ENCODE measurements at places on chromosomes 3 and 15.

DNA sequence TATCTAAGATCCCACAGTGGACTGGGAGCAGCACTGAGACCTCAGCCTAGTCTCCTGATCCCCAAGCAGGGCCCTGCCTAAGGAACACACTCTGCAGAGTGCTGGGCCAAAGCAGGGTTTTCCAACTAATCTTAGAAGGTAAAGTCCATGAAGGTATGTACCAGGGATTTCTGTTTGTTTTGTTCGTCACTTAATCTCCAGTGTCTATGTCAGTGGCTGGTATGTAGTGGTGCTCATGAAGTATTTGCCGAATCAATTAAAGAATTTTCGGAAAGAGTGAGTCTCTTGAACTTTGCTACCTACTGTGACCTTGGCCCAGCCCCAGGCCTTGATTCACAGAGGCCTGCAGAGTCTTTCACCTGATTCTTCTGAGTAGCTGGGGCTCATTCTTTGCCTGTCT is 1.7 kb downstream of the DUOX1 start:
- no peak for DNase-seq

DNA sequence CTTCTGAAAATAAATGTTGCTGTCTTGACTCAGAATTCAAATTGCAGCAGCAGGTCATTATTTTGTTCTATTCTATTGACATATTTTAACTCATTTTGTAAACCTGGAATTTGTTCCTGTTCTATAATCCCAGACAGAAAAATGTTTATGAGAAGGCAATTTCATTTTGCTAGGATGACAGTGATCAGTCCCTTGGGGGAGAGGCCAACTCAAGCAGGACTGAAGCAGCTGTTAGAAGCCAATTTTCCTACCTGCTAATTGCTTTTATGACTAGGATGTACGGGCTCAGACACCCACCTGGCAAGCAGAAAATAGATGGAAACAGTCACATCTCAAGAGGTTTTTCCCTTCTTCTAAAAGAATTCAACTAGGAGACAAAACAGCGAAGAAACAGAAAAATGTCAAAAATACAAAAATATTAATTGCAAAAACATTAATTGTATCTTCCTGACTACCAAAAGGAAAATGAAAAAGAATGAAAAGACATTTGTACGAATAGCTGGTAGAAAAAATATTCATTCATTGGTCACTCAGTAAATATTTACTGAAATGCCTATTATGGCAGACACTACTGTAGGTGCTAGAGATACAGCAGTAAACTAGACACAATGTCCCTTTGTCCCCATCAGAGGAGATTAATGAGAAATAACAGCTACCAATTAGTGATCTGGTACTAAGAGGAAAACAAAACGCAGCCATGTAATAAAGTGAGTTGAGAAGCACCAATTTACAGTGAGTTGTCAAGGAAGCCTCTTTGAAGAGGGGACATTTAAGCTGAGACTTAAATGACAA is 73.5 kb downstream of the PEAK1 start:
- DNase-seq = no peak

DNA sequence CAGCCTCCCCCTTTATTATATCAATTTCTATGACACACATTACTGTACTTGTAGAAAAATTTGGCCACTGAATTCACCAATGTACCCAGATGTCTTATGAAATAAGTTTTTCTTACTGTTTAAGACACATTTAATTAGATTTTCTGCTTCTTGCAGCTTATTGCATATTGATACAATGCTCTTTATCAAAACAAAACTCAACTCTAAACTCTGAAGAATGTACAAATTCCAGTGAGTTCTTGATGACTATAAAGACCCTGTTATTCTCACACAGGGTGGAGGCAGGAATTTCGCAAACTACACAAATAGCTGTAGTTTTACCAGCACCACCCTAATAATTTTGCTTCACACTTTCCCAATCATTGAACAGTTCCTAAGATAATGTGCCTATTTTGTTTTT is 22.0 kb downstream of the CMTM6 start:
- no peak for DNase-seq

GRCh38 chr15:52733088-52733487 is 53.9 kb upstream of the ATOSA start:
- DNase-seq = no peak

DNA sequence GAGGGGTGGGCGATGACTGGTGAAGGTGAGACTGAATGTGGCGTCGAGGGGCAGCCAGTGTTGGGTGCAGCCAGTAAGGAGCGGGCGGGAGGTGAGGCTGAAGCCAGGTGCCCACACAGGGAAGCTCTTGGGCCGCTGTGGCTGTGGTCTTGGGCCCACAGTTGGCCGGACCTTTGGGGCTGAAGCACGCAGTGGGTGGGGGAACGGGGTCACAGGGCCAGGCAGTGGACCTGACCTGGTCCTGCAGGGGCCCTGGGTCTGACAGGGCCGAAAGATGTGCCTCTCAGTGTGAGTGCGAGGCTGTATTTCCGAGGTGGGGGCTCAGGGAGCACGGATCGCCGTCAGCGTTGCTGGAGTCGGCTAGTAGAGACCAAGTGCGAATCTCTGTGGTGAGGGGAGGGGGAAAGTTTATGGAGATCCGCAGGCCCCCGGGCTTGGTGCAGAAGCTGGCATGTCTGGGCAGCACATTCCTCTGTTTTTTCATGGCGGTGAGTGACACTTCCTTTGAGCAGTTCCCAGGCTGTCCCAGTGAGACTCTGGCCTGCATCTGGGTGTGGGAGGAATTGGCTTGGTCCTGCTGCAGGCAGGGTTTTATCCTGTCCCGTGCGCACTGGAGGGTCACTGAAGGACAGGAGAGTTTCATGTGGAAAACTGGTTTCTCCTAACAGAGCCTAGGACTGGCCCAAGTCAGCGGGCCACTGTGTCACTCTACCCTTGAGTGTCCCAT is 100.8 kb downstream of the TMEM266 start:
- no peak for DNase-seq

DNA sequence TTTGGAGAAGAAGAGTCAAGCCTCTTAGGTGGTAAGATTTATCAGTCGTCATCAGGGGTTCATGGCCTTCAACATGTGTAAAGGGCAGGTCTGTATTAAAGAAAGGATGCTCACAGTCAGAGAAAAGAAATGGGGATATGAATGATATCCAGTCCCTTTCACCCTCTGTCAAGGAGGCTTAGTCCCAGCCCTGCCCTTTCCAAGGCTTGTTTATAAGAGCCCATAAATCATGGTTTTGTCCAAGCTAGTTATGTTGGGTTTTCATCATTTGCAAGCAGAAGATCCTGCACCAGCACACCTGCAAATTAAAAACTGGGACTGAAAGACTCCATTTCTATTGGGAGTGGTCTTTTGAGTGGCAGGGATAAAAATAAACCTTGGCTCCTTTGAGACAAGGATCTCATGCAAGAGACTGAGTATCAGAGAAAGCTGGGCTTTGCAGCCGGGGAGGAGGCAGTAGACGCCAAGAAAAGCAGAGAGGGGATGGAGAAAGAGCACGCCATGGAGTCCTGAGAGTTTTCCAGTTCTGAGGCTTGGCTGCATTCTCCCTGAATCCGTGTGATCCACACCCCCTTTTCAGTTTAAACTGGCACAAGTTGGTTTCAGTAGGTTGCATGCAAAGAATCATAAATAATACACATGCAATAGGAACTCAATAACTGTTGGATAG is 12.6 kb upstream of the PDIA5 start:
- no peak for DNase-seq

- DNase-seq = no peak
These were observed 77.2 kb upstream of the TPRG1 start for GRCh38 chr3:189094539-189094938.

- DNase-seq = no peak
These were observed 747.9 kb upstream of the CCDC54 start for GRCh38 chr3:106629215-106629832.

- DNase-seq = no peak
These were observed 13.5 kb downstream of the MRPS11 start for GRCh38 chr15:88480981-88481380.

- no peak for DNase-seq
These were observed 12.9 kb upstream of the APEH start for GRCh38 chr3:49661281-49661680.

DNA sequence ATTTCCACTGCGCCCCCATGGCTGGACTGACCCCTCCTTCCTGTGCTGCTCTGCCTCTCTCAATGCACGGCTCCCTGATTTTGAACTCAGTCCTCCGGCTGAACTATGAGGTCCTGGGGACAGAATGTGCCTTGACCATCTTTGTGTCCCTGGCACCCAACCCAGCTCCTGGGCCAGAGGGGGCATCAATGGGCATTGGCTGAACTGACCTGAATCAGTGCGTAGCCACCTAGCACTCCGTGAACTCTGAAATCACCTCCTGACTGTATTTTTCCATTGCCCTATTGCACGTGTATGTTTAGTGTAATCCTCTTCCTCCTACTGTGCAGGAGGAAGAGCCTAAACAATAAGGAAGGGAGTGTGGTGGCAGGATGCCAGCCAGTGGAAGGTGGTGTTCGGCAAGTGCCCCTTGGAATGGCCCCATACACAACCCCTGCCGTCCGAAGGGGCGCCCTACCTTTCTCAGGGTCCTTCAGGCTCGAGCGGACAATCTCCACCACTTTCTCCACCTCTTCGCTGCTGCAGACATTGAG is 33.5 kb downstream of the BDH1 start:
- no peak for DNase-seq

GRCh38 chr3:76107935-76108570 is 322.7 kb upstream of the ZNF717 start:
- DNase-seq = no peak

DNA sequence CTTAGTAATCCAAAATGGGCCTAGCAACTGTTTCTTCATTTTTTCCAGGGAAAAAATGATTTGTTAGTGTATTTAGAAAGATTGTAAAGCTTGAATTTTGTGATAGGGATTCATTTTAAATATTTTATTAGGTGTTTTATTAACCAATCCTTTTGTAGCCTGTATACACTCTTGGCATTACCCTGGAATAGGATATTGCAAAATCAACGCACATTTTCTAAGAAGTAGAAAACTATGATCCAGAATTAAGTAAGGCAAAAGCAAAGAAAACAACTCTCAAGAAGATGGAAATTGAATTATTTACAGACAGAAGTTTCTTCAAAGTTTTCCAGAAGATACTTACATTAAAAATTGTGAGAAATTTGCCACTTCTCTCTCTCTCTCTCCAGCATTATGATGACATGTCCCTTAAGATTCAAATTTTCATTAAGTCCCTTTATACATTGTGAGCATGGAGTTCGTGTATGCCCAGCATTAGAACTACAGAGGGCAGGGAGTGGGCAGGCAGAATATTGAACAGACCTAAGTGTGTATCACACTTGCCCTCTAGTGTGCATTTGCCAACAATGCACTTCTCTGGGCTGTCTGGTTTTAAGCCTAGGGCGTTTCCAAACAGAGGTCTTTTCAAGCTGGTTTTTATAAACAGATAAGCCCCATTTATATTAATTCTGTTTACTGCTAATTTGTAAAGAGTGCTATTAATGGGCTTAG is 28.5 kb upstream of the CMSS1 start:
- DNase-seq = no peak

- no peak for DNase-seq
These were observed 158.2 kb downstream of the TNIK start for GRCh38 chr3:171301998-171302397.

GRCh38 chr3:126288314-126288713 is 68.9 kb downstream of the KLF15 start:
- no peak for DNase-seq

- DNase-seq = no peak
These were observed 25.3 kb upstream of the ARHGEF26 start for GRCh38 chr3:154095832-154096421.

DNA sequence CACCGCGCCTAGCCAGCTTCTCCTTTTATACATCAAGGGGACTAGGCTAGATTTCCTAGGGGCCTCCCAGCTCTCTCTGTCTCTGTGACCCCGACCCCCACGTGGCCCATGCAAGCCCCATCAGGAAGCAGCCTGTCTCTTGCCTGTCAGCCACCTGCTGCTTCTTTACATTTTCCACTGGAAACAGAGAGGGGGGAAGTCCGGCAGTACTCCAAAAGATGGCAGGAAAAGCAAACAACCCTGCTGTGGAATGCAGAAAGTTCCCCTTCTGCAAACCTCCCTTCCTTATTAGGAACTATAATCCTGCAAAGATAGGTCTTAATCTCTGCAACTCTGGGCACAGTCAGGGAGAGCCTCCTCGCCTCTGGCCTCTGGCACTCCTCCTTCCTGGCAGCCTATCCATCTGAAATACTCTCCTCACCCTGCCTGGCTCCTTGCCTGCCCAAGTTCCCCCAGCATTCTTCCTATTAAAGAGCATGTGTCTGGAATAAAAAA is 47.4 kb upstream of the HACD2 start:
- DNase-seq = no peak

DNA sequence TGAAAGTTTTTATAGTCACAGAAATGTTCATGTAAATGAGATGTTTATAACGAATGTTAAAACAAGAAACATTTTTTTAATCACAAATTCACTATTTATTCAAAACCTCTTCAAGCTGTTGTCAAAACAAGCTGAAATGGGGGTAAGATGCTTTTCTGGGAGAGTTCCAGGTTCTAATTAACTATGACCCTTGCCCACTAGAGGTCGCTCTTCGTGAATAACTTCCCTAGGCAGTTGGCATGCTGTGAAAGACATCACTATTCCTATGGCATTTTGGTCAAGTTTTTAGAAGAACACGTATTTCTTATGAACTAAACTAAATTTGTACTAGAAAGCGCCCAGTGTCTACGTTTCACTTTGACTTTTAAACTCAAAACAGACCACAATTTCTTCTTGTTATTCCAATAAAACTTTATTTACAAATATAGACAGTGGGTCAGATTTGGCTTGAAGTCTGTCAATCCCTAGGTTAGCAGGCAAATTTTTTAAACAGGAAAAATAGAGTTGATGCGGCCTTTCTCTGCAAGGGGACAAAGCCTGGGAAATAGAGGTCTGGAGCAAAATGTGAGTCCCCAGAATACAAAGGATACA is 62.8 kb upstream of the CMTM8 start:
- DNase-seq = peak; percentile 27

- DNase-seq = peak; percentile 92
These were observed at the start of gene PARP16 for GRCh38 chr15:65286704-65287519. Gene PARP16, minus strand, starts transcription at chr15:65286883. Its CDS starts 457 bp downstream, at chr15:65286426.

- no peak for DNase-seq
These were observed 8.1 kb downstream of the RAD18 start for GRCh38 chr3:8954938-8955763.

GRCh38 chr3:187739561-187740332 is 5.5 kb downstream of the BCL6 start:
- DNase-seq = no peak

- DNase-seq = no peak
These were observed 206.8 kb upstream of the STRIT1 start for GRCh38 chr3:155500194-155500818.

DNA sequence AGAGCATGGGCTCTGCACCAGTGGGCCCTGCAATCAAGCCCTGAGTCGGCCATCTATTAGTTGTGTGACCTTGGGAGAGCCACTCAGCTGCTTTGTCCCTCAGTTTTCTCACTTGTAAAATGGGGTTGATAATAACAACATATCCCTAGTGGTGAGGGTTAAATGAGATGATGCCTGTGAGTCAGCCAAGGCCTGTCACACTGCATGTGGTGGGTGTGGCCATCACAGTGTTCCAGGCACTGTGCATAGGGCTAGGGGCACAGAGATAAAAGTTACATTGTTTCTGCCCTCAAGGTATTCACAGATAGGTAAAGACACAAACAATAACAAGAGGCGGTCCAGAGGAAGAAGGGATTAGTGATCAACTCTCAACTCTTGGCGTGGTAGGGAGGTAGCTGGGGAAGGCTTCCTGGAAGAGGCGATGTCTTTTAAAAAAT is 19.5 kb downstream of the SMAD6 start:
- no peak for DNase-seq

- no peak for DNase-seq
These were observed 332.4 kb downstream of the ARPP21 start for GRCh38 chr3:35971686-35972085.
